ENCODE measurements at places on chromosomes 3 and 15.

DNA sequence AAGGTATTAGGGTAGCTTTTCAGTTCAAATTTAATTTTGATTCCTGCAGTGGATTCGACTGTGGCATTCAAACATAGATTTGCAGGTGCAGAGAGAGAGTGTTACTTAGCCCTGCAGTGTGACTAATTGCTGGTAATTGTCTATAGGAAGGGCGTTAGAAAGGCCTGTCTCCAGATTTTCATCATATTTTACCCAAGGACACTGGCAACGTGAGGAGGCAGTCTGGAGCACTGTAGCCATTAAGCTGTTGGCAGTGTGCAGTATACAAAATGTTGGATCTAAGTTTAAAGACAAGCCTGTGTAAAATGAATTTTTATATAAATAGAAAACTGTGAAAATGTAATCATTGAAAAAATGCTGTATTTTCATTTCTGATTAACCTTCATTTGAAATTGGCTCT is 342.9 kb downstream of the CNTN4 start:
- no peak for DNase-seq

DNA sequence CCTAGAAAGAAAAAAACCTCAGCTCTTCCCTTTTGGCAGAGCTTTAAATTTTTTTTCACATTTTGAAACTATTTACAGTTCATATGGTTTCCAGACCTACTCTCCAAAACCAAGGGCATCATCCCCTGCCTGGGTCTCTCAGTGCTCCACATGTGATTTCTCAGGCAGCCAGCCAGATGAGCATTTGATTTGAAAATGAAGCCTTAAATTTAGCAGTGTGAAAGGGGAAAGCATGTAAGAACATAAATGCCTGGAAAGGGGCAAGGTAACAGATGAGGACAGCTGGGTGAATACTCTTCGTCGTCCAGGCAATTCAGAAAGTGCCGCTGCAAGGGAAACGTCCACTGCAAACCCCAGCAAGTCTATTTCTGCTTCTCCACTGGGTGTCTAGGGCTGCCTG is 94.8 kb downstream of the ATP8B4 start:
- DNase-seq, result no peak

DNA sequence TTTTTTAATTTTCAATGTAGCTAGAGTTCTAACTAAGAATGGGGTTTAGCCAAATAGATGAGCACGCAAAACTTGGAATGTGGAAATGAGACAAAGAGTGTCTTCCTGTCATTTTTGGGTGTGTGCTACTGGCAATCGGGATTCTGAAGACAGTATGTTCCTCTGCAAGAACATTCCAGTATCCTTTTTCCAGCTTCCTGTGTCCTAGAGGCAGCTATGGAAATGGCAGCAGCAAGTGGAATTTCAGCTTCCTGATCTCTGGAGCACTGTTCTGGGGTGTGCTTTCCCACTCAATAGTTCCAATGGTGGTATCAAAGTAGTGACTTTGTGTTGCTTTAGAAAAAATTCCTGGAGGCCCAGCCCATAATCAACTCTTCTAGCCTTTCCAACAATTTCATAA is 642.9 kb upstream of the KCNMB2 start:
- no peak for DNase-seq

DNA sequence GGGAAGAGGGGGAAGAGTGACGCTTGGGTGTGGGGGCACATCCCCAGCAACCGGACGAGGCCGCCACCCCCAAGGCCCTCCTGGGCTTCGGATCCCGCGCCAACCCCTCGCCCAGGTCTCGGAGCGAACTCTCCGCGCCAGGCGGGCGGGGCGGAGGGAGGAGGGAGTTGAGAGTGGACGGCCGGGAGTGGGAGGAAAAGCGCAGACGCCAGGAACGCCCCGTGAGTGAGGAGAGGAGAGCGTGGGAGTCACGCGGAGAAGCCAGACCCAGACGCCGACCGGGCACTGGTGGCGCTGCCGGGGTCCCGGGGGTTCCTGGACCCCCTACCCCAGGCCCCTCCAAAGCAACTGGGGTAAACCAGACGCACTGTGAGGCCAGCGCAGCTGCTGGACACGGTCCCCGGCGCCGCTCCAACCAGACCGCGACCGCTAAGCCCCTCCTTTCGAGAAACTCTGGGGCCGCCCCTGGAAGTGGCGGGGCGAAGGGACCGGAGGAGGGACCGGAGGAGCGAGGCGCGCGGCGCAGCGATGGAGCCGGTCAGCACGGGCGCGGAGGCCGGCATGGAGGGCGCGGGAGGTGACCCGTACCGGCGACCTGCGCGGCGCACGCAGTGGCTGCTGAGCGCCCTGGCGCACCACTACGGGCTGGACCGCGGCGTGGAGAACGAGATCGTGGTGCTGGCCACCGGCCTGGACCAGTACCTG is at the start of gene EFCC1:
Gene EFCC1, plus strand, starts transcription at position 204 of the 705 bp plus-strand sequence. Its CDS starts 325 bp downstream, at position 529.
- no peak for DNase-seq

GRCh38 chr3:89932882-89933281 is 825.5 kb downstream of the EPHA3 start:
- DNase-seq, result no peak

DNA sequence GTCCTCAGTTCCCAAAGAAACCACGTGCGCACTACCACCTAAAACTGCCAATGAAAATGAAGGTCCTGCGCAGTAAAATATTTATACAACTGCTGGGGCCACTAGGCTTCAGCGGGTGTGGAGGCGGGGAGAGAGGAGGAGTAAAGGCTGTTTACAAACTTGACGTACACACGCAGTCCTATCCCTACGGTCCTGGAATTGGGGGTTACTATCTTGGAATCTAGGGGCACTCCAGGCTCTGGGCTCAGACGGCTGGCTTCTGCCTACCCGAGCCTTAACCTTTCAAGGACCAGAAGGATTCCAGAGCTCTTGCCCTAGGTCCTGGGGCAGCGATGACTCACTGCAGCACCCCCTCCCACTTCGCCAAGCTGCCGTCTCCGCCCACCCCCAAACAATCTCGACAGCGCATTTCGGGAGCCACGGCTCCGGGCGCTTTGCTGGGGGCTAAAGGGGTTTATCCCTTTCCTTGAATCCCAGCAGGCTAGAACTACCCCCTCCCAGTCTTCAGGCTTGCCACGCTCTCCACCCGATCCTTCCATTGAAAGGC is 3.0 kb downstream of the ADAMTS9 start:
- no peak for DNase-seq

DNA sequence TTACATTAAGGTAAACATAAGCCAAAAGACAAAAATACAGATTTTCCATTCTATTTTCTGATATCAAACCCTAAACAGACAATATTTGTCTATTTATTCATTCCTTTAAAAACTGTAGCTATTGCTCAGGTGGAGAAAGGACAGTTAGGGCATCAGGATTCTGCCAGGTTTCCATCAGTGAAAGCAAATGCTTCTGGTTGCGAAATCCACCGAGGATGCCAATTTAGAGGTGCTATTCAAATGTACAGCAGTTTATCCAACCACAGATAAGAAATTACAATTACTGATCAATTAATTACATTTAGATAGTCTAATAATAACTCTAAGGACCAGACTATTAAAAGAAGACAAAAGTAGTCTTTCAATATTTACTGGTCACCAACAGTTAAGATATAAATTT is 3.9 kb downstream of the TOMM70 start:
- DNase-seq, result no peak

GRCh38 chr3:195098741-195099525 is 172.0 kb downstream of the XXYLT1 start:
- DNase-seq, result no peak

- no peak for DNase-seq
Observed at GRCh38 chr3:170421111-170421641, 2.5 kb downstream of the CLDN11 start.

DNA sequence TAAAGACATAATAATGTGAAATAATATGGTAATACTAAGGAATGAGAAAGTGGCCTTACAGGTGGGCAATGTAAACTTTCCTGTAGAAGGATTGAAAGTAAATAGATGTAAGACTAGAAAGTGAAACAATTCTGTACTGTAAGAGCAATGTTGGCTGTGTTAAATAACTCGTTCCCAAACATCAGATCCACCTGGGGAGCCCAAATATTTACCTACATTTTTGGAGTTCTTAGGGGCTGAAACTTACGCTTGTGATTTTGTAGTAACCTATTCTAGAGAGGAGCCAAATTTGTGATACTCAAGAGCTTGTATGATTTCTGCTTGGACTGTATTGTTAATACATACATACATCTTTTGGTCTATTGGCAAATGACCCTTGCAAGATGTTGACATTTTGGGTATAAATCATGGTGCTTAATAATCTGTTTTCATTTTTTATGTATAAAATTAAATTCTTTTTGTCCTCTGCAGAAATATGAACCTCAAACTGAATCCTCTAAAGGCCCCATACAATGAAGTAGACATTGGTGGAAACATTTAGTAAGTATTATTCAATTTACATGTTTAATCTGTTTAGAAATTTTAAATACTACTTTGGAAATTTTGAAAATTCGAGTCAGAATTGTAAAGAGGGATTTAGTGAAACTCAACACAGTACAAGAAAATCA is 8.5 kb upstream of the CHD2 start:
- DNase-seq, result no peak

- DNase-seq, result no peak
Observed at GRCh38 chr15:72173864-72174550, 23.6 kb downstream of the GRAMD2A start.

- no peak for DNase-seq
Observed at GRCh38 chr15:68199340-68199739, 5.8 kb downstream of the CALML4 start.

GRCh38 chr15:101447168-101447533 is 42.4 kb downstream of the PCSK6 start:
- no peak for DNase-seq

DNA sequence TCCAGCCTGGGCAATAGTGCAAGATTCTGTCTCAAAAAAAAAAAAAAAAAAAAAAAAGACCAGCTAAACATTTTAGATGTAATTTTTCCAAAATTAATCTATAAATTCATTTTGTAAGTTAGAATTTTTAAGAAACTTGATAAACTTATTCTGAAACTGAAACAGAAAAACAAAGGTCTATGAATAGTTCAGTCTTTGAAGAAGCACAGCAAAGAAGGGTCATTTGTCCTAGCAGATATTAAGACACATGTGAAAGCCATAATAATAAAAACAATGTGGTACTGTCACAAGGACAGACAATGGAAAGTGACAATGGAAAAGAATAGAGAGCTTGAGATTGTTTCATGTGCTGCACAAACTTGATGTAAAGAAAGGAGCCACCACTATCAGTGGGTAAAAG is 29.0 kb upstream of the PRSS50 start:
- no peak for DNase-seq

DNA sequence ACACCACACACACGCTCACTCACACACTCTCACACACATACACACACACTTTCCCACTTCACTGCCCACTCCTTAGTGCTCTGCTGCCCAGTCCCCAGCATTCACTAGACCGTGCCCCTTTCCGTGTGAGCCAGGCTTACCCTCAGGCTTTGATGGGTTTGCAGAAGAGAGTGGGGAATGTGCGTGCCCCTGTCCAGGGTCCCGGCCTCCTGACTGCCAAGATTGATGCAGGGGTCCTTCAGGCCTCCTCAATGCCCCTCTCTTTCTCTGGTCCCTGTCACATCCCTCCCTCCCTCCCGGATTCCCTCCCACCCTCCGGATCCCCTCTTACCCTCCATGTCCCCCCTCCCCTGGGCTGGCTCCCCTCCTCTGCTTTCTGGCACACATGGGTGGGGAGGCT is 27.9 kb upstream of the KIF23 start:
- no peak for DNase-seq

- peak; percentile 17 for DNase-seq
Observed at GRCh38 chr3:44913868-44914468, 39.6 kb downstream of the TGM4 start.

- DNase-seq, result no peak
Observed at GRCh38 chr3:160557571-160557970, 7.8 kb downstream of the KPNA4 start.

DNA sequence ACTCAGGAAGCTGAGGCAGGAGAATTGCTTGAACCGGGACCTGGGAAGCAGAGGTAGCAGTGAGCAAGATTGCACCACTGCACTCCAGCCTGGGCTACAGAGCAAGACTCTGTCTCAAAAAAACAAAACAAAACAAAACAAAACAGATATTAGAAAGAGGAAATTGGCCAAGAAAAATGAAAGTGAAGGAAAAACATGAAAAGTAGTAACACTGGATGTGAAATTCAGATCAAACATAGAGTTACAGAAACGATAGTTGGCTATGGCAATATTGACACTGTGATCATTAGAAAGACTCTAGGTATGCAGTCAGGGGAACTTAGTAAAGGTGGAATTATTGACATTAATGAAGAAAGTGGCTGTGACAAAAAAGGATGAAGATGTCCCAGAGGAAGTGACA is 13.2 kb upstream of the TIPARP start:
- DNase-seq, result no peak

DNA sequence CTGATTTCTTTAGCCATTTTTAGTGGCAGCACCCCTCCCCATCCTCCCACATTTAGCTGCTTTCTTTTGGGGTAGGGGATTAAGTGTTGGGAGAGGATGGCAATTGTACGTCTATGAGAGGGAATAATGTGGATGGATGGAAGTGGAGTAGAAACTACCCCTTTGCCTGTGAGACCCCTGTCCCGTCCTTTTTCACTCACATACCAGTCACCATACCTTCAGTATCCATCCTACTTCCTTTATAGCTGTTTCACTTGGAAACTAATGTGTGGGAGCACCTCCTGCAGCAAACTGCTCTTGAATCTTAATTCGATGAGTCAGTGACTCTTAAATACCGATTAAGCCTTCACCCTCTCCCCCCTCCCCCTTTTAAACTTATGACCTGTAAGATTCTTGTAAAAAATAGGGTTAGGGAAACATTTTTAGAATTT is 730 bp downstream of the SPRED1 start:
- DNase-seq, result no peak

DNA sequence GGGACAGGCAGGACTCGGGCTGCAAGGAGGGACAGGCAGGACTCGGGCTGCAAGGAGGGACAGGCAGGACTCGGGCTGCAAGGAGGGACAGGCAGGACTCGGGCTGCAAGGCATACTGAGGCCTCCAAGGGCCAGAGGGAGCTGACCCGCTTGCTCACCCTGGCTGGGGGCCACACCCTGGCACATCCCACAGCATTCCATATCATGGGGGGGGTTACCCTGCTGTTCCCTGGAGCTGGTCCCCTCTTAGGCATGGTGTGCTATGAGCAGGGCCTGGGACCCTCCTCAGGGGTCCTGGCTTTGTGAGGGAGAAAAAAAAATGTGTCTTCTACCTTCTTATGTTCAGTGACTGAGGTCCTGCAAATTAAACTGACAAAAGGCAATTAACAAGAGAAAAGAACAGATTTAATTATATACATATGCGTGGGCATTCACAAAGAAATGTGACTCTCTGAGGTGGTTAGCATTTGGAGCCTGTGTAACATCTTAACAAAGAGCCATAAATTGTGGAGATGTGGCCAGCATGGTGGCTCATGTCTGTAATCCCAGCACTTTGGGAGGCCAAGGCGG is 97.6 kb upstream of the ALDH1A3 start:
- DNase-seq, result no peak

DNA sequence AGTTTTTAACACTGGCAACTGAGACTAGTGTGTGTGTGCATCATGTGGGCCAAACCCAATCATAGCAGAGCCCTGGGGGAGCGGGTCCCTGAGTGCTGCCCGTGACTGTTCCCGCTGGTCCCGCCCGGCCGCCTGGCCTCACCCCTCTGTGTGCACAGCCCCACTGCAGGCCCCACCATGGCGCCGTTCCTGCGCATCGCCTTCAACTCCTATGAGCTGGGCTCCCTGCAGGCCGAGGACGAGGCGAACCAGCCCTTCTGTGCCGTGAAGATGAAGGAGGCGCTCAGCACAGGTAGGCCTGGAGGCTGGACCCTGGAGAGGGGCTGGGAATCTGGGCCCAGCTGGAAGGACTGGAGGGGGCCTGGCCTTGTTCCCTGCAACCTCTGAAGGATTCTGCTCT is 17.2 kb downstream of the PRKCD start:
- DNase-seq, result no peak

GRCh38 chr15:99014803-99015697 is 7.5 kb upstream of the PGPEP1L start:
- DNase-seq, result no peak

- DNase-seq, result no peak
Observed at GRCh38 chr15:40501487-40501886, 30.7 kb downstream of the CHST14 start.
